Esophagus muscularis mucosa (tissue), 4 donors: ENCODE measurements at places on chromosomes 5 and 9. TPM values are rescaled to one million over a fixed set of nuclear protein-coding genes. Genes with fewer than 3 reads are reported as not detected.

FBXL7 gene
- total RNA-seq: 37.7 TPM

NEUROG1 gene
- not detected for total RNA-seq

TNFSF8 gene
- total RNA-seq: 1.9 TPM

LRRTM2 gene
- total RNA-seq: 0.06 TPM

APBA1 gene
- total RNA-seq: 9.7 TPM

DNA sequence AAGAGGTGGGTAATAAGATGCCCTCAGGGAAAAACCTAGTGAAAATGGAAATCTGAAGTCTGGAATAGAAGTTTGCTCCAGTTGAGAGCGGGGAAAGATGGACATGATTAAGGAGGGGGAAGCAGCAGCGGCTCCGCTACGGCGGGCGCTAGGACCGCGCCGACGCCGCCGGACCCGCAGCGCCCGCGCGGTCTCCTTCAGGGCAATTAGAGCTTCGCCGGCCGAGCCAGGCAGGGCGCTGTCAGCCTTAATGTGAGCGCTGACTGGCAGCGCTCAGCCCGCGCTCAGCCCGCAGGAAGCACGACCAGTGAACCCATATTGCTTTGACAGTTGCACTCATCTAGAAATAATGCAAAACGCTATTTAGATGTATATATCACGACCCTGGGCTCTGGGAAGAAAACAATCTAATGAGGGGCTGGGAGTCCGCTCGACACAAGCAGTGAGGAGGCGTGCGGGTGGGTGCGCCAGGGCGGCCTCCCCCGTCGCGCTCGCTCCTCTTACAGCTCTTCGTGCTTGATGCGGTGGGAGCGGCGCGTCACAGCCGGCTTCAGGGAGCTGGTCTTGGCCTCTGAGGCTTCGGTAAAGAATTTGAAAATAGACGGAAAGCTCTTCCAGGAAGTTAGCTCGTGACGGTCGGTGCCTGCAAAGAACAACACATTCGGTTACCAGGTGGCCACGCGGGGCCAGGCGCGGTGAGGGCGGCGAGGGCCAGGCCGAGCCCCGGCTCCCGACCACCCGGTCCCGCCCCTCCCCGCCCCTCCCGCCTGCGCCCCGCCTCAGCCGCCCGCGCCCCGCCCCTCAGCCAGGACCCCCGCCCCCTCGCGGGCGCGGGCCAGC lies 37.7 kb downstream of the NR2F1 start:
- DNase-seq: no peak

GRCh38 chr5:180353980-180354452 lies 880 bp upstream of the GFPT2 start:
- no peak for DNase-seq

GRCh38 chr9:124256517-124257069 lies 1.2 kb upstream of the NEK6 start:
- no peak for DNase-seq

GRCh38 chr5:119426057-119426456 lies 26.2 kb upstream of the HSD17B4 start:
- no peak for DNase-seq

GRCh38 chr5:88944751-88945531 lies 62.0 kb upstream of the MEF2C start:
- DNase-seq: no peak

GRCh38 chr9:78430387-78430786 lies 133.5 kb downstream of the PSAT1 start:
- DNase-seq: no peak

DNA sequence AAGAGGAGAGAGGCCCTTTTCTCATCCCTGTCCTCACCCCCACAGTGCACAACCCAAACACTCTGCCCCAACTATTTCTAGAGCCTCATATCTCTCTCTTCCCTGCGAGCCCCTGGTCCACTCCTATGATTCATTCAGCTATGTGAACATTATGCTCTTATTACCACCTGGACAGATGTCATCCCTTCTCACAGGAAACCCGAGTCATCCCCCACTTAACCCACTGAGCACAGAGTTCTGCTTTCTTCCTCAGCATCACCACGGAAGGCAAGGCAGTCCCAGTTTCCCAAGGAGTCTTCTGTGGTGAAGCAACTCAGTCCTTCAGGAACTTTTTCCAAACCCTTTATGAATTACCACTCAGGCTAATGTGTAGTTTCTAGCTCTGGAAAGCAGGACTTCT lies 1.3 kb downstream of the DNAI1 start:
- DNase-seq: no peak

DNA sequence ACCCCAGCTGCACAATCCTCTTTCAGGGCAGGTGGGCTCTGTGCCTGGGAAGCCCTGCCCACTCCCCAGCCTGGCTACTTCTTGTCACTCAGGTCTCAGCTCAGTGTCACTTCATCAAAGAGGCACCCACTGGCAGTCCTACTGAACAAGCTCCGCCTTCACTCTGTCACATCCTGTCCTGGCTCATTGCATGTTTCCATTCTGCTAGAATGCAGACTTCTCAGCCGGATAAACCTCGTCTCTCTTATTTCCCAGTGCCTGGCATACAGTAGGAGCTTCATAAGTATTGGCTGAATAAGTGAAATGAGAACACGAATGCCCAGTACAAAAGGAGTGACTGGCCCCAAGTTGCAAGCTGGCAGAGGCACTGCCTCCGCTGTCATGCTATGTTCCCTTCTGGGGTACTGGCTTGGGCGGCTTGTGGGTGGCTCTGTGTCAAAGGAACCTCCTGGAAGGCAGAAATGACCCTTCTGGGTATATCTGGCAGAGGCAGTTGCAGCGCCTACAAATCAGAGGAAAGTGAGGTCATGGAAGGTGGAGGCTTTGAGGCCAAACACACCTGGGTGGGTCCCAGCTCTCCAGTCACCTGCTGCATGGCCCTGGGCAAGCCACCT lies 98.3 kb upstream of the PHYKPL start:
- DNase-seq: no peak

DNA sequence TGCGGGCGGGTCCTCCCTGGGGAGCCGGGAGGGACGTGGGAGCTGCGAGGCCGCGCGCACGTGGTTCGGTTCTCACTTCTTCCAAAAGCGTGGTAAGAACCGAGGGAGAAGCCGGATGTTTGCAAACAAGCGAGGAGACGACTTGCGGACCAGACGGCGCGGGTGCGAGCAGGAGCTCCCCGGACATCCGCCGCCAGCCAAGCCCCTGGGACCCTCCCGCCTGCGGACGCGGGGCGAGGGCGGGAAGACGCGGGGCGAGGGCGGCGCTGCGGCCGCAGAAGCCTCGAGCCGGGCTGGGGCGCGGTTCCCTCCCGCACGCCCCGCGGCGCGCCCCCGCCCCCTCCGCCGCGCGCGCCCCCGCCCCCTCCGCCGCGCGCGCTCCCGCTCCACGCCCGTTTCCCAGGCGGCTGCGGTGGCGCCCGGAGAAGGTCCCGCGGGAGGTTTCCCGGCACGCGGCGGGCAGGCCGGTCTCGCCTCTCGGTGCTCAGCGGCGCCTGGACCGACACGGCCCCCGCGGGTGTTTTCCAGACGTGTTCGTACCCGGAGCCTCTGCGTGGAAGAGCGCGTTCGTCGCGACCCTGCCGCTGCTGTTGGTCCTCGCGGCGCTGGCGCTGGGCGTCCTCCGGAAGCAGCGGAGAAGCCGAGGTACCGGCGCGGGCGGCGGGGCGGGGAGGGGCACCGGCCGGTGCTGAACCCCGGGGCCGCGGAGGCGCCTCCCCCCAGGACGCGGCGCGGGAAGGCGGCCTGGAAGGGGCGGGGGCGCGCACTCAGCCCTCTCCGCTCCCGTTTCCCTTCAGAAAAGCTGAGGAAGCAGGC lies 12.8 kb downstream of the BTNL9 start:
- DNase-seq: no peak

DNA sequence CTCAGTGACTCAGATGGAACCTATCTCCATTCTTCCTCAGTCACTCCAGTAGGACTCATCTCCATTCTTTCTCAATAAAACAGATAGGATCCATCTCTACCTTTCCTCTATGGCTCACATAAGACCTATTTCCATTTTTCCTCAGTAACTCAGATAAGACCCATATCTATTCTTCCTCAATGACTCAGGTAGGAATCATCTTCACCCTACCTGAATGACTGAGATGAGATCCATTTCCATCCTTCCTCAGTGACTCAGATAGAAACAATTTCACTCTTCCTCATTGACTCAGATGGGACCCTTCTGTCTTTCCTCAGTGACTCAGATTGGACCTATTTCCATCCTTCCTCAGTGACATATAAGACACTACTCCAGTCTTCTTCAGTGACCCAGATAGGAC lies 165.1 kb downstream of the FBXO4 start:
- no peak for DNase-seq
